ENCODE measurements at places on chromosomes 2 and 18. TPM values are rescaled to one million over a fixed set of nuclear protein-coding genes. Genes with fewer than 3 reads are reported as not detected.

Gene B3GNT7
- total RNA-seq: 8.0 TPM

Gene KIAA2012
- total RNA-seq: not detected

Gene TBC1D8
- total RNA-seq: 33.4 TPM

Gene TRABD2A
- 1.3 TPM for total RNA-seq

Gene GPR55
- not detected for total RNA-seq

Gene TMEM200C
- total RNA-seq: 4.3 TPM

Gene SATB2
- total RNA-seq: 2.4 TPM

Gene SEPTIN10
- total RNA-seq: 50.6 TPM

Gene ARHGEF4
- 8.3 TPM for total RNA-seq

Gene TEX44
- not detected for total RNA-seq

Gene HNMT
- 32.6 TPM for total RNA-seq

Gene DES
- 7,519 TPM for total RNA-seq

Gene ANKRD62
- not detected for total RNA-seq

Gene AQP12A
- not detected for total RNA-seq

Gene CD28
- total RNA-seq: 2.9 TPM

Gene TRIB2
- total RNA-seq: 32.5 TPM

Gene ARHGAP25
- 6.8 TPM for total RNA-seq

Gene SFXN5
- 10.5 TPM for total RNA-seq

Gene TOGARAM2
- 15.5 TPM for total RNA-seq

Gene ERICH2
- 1.2 TPM for total RNA-seq

Gene ABCG5
- total RNA-seq: not detected

Gene ALPP
- not detected for total RNA-seq

Gene MEIS1
- total RNA-seq: 36.1 TPM

Gene FAM124B
- 1.3 TPM for total RNA-seq

Gene RGPD4
- 0.06 TPM for total RNA-seq

Gene KCNK3
- total RNA-seq: 30.9 TPM

Gene DSG3
- total RNA-seq: not detected

Gene IL1R2
- 3.9 TPM for total RNA-seq

Gene DAW1
- 0.65 TPM for total RNA-seq

Gene FBXO36
- total RNA-seq: 1.6 TPM
